ENCODE measurements at places on chromosomes 11 and 22. TPM values are rescaled to one million over a fixed set of nuclear protein-coding genes. Genes with fewer than 3 reads are reported as not detected.

Gene MYEOV
- 3.7 TPM for total RNA-seq

Gene LRP4
- total RNA-seq = 1.3 TPM

GRCh38 chr11:12664385-12664784, 9.8 kb upstream of the TEAD1 start:
- no peaks in the 10 kb centered on the region for H3K27me3 ChIP-seq
- no peak overlapping the region for H3K4me3 ChIP-seq

DNA sequence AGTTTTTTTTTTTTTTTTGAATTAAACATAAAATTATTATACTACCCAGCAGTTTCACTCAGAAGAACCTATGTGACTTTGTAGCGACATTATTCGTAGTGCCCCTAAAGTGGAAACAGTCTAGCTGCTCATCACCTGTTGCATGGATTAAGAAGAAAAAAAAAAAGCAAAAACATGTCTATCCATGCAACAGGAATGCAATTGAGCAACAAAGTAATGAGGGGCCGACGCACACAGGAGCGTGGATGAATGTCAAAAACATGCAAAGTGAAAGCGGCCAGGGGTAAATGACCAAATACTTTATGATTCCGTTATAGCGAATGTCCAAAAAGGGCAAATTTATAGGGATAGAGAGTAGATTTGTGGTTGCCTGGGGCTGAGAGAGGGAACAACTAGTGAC, 16.3 kb downstream of the MYO18B start:
- H3K27ac ChIP-seq = no peak overlapping the region
- H3K4me1 ChIP-seq = no peaks in the 10 kb centered on the region
- DNase-seq = no peak
- H3K36me3 ChIP-seq = no peaks in the 10 kb centered on the region

DNA sequence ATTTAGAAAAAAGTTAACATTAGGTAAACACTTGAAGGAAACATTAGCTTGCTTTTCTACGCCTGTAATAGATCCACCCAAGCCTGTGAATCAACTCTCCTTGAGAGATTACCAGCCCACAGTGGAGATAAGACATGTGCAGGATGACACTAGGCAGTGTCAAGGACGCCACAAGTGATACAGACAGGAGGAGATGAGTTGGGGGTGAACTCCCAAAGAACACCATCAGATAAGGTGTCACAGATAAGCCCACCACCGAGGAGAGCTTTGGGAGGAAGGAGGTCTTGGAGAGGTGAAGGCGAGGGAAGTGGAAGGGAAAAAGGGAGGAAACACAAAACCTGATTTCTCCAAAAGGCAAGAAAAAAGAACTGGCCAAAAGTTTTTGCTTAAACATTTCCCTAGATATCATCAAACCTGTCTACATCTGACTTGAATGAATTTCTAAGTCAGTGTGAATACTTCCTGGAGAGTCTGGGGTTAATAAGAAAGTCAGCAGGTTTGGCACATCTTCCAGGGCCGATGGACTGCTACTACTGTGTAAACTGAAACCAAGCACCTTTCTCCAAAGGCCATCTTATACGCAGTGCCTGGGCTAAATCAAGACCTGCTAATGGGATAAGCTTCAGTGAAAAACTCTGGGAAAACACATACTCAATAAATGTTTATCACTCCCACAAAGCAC, 15.5 kb downstream of the CLTCL1 start:
- no peaks in the 10 kb centered on the region for H3K4me1 ChIP-seq
- DNase-seq = no peak
- H3K27me3 ChIP-seq = no peaks in the 10 kb centered on the region
- no peak overlapping the region for H3K27ac ChIP-seq
- no peak overlapping the region for H3K4me3 ChIP-seq

All from pancreas (tissue), 10 donors.